Stimulated activated CD4-positive, alpha-beta T cell treated with anti-CD3 and anti-CD28 coated beads, Interleukin-15, amount 100 ng/mL, for 1 hour (primary cell): ENCODE measurements at places on chromosomes 12 and 14.

DNA sequence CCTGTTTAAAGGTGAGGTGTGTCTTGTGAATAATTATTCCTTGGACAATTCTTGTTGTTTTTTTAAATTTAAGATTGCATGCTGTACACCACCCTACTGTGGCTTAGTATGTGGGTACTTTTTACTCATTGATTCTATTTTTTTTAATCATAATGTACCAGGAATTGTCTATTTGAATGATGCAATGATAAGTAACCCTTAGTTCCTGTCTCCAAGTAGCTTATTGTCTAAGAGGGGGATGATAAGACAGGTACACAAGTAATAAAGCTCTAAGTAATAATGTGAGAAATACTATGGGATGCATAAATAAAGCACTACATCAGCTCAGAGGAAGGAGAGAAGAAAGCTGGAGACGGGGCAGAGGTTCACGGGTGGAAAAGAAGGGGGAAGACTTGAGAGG is 90.9 kb downstream of the MYRFL start:
- DNase-seq: no peak

GRCh38 chr12:129592449-129592848 is 311.4 kb downstream of the TMEM132D start:
- no peak for DNase-seq

DNA sequence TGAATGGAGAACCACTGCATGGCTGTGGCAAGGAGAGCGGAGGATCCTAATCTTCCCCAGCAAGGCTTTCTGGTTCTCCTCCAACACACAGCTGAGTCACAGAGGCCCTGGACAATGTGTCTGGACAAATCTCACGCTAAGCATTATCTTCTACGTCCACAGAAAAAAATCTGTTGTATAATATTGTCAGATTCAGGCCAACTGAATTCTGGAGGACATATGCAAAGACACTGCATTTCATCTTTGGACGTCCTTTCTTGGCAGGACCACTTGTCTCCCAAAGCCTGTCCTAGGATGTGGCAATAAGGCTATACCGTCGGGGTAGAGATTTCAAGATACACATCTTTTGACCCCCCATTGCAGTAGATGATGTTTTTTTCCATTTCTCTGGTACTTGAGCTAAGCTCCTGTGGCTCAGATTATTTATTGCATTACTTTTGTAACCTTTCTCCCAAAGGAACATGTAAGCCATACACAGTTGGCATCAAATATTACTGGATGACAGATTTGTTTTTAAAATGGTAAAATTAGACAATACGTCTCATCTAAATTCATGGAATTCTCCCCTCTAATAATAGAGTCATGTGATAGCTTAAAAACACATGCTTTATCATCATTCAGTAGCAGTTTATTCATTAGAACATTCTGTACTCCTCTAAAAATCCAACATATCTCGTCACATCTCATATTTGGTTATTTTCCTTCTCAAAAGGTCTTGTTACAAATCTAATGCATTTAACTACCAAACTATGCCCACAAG is 19.4 kb downstream of the LMO3 start:
- no peak for DNase-seq

GRCh38 chr14:96676166-96676565 is 121.0 kb upstream of the VRK1 start:
- DNase-seq: no peak

DNA sequence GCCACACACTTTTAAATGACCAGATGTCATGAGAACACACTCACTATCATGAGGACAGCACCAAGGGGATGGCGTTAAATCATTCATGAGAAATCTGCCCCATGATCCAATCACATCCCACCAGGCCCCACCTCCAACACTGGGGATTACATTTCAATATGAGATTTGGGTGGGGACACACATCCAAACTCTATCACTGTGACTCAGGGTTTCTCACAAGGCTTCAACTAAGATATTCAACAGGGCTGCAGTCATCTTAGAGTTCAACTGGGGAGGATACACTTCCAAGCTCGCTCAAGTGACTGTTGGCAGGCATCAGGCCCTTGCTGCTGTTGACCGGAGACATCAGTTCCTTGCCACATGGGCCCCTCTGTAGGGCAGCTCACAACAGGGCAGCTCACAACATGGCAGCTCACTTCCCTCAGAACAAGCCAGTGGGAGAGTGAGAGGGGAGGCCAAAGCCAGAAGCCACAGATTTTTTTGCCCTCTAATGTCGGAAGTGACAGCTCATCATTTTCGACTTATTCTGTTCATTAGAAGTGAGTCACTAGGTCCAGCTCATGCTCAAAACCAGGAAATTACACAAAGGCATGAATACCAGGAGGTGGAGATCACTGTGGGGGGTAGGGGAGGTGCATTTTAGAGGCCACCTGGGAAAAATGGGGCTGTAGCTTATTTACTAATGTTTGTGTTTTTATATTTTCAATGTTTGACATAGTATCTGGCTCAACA is 50.8 kb upstream of the PTHLH start:
- DNase-seq: no peak

DNA sequence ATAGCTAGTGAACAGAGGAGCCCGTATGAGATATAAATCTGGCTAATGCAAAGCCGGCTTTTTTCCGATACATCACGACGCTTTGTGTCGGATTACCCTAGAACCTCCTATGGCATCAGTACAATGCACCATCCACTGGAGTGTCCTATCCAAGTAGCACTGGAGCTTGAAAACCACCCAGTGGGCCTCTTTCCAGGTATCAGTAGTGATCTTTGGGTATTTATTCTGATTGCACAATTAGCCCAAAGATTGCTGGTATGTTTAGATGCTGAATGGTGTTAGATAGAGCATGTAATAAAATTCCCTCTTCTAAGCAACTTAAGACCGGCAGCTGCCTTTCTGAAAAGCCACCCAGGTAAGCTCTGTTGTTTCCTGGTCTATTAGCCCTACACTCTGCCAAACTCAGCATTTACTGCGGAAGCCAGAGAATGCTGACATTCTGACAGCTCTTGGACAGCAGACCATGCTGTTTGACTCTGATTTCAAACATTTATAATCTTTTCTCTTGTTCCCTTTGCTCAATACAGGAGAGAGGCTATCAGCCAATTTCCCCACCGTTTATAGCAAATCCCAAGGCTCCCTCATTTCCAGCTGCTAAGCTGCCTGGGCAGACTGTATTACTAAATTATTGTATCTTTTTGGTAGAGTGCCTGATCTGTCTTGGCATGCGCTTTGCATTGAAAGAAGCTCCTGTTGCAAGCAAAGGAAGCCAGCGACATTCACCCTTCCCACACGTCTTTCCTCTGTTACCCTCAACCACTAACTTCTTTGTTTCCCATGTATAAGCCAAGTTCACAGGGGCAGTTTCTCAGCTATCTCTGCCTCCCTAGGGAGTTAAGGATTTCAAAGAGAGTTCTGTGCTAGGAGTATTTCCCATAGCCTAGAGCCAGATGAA is 388.3 kb upstream of the GARIN6 start:
- DNase-seq: no peak

- no peak for DNase-seq
These were observed 29.0 kb downstream of the ATF7IP start for GRCh38 chr12:14394317-14395073.

- no peak for DNase-seq
These were observed 132.3 kb downstream of the KSR2 start for GRCh38 chr12:117836476-117836875.

- no peak for DNase-seq
These were observed 38.4 kb upstream of the FGD4 start for GRCh38 chr12:32360956-32361355.

GRCh38 chr12:107467716-107468115 is 217.9 kb upstream of the PWP1 start:
- DNase-seq: no peak

DNA sequence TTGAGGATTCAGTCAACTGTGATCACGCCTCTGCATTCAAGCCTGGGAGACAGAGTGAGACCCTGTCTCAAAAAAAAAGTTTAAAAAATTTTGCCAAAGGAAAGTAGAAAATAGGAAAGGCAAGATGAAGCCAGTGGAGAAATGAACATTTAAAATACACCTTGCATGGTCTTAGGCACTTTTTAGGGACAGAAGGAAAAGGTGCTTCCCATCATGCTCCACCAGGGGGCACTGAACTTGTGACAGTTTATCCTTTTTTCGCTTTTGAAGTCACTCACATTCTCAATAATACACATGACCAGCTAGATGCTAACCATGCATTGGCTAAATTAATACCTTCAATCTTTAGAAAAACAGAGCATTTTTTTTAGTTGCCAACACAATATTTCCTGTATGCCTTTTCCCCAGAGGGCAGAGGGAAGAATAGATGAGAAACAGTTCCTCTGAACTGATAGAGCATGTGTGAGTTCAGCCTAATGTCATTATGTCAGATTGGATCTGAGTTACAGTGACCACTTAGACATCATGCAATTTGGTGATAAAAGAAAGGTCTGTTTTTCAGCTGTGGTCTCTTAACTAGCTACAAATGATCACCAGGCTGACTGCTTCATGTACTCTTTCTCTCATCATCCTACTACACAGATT is 221.8 kb upstream of the SSTR1 start:
- peak; percentile 3 for DNase-seq

DNA sequence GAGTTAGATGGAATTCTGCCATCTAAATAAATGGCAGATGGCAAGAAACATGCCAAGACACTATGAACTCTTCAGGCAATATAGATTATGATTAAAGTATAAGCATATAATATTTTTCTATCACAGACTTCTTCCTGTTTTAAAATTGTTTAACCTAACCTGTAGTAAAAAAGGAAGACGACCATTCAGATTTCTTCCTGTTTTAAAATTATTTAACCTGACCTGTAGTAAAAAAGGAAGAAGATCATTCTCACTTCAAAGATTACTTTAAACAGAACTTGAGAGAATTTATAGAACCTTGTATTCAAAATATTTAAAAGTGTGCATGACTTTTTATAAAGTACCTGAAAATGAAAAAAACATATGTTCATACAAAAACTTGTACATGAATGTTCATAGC is 63.5 kb downstream of the RPS6KA5 start:
- no peak for DNase-seq

DNA sequence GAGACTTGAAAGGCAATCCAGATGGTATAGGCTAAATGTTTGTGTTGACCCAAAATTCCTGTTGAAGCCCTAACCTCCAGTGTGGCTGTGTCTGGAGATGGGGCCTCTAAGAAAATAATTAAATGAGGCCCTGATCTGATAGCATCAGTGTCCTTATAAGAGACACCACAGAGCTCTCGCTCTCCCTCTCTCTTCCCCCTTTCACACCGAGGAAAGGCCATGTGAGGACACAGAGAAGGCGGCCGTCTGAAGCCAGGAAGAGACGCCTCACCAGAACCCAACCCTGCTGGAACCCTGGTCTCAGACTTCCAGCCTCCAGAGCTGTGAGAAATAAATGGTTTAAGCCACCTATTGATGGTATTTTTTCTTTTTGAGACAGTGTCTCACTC is 87.5 kb downstream of the SCARB1 start:
- no peak for DNase-seq

GRCh38 chr14:32940711-32941667 is 2.3 kb downstream of the NPAS3 start:
- no peak for DNase-seq

DNA sequence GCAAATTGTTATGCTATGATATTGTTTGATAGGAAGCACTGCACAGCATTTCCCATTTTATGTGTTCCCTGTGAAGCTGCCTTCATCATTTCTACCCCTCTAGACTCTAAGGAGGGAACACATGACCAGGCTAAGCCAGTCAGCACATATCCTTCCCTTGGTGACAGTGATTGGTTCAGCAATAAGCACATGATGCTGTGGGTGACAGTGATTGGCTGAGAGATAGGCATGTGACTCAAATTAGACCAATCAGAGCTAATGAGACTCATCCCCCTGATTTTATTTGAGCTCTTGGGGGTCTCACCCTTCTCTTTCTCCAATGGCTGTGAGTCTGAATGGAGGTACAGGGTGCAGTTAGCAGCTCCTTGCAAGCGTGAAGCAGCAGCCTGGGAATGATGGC is 195.2 kb downstream of the NUAK1 start:
- no peak for DNase-seq

DNA sequence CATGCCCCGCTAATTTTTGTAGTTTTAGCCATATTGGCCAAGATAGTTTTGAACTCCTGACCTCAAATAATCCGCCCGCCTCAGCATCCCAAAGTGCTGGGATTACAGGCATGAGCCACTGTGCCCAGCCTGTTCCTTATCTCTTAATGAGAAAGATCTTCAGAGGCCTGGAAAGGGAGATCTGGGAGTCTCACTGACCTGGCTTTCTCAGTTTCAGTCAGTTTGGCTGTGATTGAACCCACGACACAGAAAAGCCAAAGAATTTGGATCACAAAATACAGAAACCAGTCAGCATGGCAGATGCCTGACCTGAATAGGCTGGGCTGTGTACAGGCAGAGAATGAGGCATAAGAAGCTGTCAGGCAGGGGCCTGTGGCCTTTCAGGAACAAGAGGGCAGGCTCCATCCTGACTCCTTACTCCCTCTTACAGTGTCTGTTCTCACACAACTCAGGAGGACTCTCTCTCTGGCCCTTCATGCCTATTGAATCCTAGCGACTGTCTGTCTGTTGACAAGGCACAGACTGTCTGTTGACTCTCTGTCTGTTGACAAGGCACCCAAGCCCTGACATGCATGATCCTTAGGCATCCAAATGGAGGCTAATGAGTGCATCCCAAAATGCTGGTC is 366.5 kb upstream of the CCDC196 start:
- no peak for DNase-seq

GRCh38 chr12:101650346-101651117 is 46.9 kb upstream of the CHPT1 start:
- no peak for DNase-seq

DNA sequence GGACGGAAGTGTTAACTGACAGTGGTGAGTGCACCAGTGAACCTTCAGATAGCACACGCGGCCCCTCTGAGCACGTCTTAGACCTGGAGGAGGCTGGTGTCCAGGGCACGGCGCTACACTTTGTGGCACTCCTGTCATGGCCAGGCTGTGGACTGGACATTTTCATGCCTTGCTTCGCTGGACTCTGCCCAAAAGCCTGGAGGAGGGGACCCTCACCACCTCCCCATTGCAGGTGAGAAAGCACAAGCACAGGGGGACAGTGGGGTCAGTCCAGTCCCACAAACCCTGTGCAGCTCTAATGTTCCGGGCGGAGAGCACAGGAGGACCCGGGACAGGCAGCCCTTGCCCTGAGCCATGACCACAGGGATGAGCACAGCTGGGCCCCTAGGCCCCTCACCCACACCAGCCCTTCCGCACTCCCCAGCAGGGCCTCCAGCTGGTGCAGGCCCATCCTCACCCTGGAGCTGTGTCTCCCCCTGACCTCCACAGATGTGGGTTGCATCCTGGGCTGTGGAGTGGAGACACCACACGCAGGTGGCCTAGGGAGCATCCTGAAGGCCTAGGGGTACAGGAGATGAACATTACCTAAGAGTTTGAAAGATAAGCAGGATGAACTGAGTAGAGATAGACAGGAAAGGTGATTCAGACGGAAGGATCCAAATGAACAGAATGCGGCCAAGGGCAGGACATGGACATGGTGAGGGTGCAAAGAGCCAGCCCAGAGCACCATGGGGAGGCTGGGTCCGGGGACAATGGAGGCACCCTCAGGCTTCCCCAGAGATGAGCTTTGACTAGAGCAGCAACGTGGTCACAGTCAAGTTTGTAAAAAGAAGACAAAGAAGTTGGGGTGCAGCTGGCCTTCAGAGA is 132.8 kb downstream of the BCL11B start:
- no peak for DNase-seq
